ENCODE measurements at places on chromosomes 6 and 20. TPM values are rescaled to one million over a fixed set of nuclear protein-coding genes. Genes with fewer than 3 reads are reported as not detected.

ERMARD gene
- total RNA-seq: 41.5 TPM

GLP1R gene
- total RNA-seq: not detected

SPATS1 gene
- not detected for total RNA-seq

CTAGE9 gene
- total RNA-seq: not detected

TINAG gene
- not detected for total RNA-seq

SYTL3 gene
- total RNA-seq: 11.1 TPM

GJA10 gene
- not detected for total RNA-seq

TFAP2C gene
- not detected for total RNA-seq

THBD gene
- total RNA-seq: 0.27 TPM

MPIG6B gene
- total RNA-seq: 1.9 TPM

SLC17A3 gene
- not detected for total RNA-seq

OPN5 gene
- total RNA-seq: not detected

MAS1 gene
- not detected for total RNA-seq

NRN1 gene
- not detected for total RNA-seq

SAMD3 gene
- total RNA-seq: 34.1 TPM

RBM24 gene
- total RNA-seq: not detected

MEP1A gene
- not detected for total RNA-seq

RWDD2A gene
- total RNA-seq: 6.1 TPM

R3HDML gene
- not detected for total RNA-seq

CENPW gene
- total RNA-seq: 1.1 TPM

PROKR2 gene
- total RNA-seq: not detected

HLA-DRA gene
- 75.7 TPM for total RNA-seq

B3GAT2 gene
- total RNA-seq: not detected

ARG1 gene
- total RNA-seq: not detected

COMMD7 gene
- 36.4 TPM for total RNA-seq

CDKN1A gene
- 2.7 TPM for total RNA-seq

DNMT3B gene
- 0.44 TPM for total RNA-seq

SLC22A16 gene
- not detected for total RNA-seq

MAD2L1BP gene
- 30.3 TPM for total RNA-seq

HTR1E gene
- total RNA-seq: not detected

NOTCH4 gene
- 1.2 TPM for total RNA-seq

NKAIN4 gene
- not detected for total RNA-seq

FERMT1 gene
- total RNA-seq: not detected

NKX2-2 gene
- not detected for total RNA-seq

DCDC2 gene
- not detected for total RNA-seq

FLRT3 gene
- not detected for total RNA-seq

LY6G6C gene
- total RNA-seq: not detected

MTHFD1L gene
- 20.1 TPM for total RNA-seq

GHRH gene
- not detected for total RNA-seq

SLC17A1 gene
- not detected for total RNA-seq

PSORS1C2 gene
- total RNA-seq: not detected

CAGE1 gene
- 0.63 TPM for total RNA-seq

C6orf52 gene
- total RNA-seq: 1.8 TPM

HEBP2 gene
- 50.2 TPM for total RNA-seq

GRM1 gene
- total RNA-seq: not detected

RIPOR2 gene
- 511 TPM for total RNA-seq

MRPS10 gene
- 29.0 TPM for total RNA-seq

ISM1 gene
- 0.33 TPM for total RNA-seq

LZTS3 gene
- 25.5 TPM for total RNA-seq

ZNF391 gene
- 6.6 TPM for total RNA-seq

HSPA1L gene
- 3.5 TPM for total RNA-seq

PRSS16 gene
- 0.25 TPM for total RNA-seq

DDX43 gene
- 1.0 TPM for total RNA-seq

TOX2 gene
- 0.31 TPM for total RNA-seq

LY6G6D gene
- not detected for total RNA-seq

SCRT2 gene
- total RNA-seq: not detected

SOBP gene
- 1.4 TPM for total RNA-seq

WFDC12 gene
- total RNA-seq: not detected

TREML2 gene
- 1.7 TPM for total RNA-seq

Measured in naive thymus-derived CD8-positive, alpha-beta T cell (primary cell).